Fibroblast of the conjunctiva (primary cell): ENCODE measurements at places on chromosomes 16 and 17.

DNA sequence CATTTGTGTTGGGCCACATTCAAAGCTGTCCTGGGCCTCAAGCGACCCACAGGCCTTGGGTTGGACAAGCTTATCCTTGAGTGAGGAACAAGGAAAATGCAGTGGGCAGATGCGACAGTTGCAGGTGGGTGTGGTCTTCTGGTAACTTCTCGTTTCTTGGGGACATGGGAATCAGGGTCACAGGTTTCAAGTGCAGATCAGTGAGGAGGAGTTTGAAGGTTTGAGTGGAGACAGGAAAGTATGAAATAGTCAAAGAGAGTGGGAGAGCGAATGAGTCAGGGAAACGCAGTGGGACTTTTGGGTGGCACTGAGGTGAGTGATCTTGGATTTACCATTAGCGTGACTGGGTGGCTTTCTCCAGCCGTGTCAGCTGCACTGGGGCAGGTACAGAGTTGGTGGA lies 15.4 kb upstream of the CCL22 start:
- no peak for DNase-seq

DNA sequence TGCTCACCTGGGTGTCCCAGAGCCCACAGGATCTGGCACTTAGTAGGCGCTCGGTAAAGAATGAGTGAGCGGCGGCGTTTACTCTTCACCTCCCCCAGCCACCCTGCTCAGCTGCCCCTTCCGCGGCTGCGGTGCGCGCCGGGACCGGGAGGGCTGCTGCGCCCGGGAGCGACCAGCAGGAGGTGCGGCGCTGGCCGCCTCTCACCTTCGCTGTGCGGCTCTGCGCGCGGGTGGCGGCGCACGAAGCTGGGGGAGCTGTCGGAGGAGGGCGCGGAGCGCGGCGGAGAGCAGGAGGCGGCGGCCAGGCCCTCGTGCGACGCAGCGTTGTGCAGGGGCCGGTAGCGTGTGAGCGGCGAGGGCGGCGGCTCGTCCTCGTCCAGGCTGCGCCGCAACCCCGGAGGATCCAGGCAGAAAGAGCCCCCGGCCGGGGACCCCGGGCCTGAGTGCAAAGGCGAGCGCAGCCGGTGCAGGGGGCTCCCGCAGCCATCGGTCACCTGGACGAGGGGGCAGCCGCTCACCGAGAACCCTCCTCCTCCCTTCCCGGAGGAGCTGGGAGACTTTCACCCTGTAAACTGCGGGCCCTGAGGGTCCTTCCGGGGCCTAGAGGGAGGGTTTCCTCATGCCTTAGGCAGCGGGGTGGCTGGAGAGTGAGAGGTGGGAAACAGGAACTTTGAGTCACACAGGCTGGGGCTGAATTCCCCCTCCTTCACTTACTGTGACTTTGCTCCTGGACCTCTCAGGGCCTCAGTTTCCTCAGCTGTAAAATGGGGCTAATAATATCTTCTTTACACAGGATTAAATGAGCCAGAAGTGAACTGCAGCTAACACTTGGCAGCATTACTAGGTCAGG lies 12.5 kb downstream of the SAMD14 start:
- DNase-seq, result no peak

- no peak for DNase-seq
Observed at GRCh38 chr16:46899443-46900143, 15.4 kb downstream of the GPT2 start.

GRCh38 chr17:49255125-49255524 lies 24.5 kb upstream of the PHOSPHO1 start:
- DNase-seq, result no peak

GRCh38 chr17:65947831-65948230 lies 244.1 kb downstream of the CEP112 start:
- no peak for DNase-seq

GRCh38 chr17:45127207-45127547 lies 5.1 kb downstream of the PLCD3 start:
- DNase-seq, result no peak

DNA sequence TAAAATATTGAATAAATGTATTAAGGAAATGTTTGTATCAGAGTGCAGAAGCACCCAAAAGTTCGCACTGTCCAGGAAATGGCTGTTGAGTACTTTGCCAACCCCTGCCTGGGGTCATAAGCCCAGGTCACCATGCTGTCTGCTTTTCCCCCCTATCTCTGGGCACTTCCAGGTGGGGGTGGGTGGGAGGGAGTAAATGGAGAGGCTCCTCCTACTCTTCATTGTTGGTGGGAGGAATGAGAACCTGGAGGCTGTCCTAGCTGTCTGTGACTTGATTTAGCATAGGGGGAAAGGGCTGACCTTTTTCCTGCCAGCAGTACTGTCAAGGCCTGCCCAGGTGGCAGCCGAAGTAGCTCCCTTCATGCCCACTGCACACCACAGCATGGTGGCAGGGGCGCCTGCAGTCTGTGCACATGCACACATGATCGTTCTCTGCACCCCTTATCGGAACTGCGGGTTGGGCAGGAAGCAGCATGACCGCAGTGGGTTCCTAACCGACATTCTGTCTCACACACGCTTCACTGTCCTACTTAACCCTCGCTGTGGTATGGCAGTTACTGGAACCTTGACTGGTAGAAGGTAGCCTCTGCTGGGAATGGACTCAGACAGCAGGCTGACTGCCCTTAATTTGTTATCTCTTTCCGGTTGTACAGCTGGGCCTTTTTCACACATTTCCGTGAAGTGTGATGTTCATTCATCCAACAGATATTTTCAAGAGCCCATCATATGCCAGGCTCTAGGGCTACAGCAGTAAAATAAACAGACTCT lies 41.5 kb downstream of the LDHD start:
- no peak for DNase-seq

DNA sequence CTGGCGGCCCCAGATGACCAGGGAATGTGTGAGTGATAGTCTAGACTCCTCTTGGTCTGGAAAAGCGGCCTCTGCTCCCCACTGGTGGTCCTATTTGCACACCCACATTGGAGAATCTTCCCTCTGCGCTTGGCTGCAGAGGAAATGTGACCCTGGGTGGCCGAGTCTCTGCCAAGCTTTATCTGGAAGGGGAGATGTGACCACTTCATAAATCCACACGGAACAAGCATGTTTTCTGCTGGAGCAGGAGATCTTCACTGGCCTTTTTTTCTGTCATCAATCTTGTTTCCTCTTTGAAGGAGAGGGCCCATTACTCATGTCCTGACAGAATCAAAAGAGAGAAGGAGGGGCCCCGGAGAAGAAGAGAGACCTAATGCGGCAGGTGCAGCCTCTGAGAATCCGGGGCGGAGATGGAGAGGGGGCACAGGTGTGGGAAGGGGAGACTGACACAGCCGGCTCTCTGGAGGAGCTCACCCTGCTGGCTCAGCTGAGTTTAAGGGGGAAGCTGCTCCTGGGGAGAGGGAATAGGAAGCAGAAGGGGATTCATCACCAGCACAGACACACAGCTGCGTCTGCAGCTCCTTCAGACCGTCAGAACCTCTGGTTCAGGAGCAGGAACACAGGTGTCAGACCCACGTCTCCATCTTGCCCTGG lies 116.3 kb downstream of the SOX9 start:
- DNase-seq, result no peak

- DNase-seq, result no peak
Observed at GRCh38 chr17:10624969-10625368, 32.1 kb downstream of the MYH3 start.

DNA sequence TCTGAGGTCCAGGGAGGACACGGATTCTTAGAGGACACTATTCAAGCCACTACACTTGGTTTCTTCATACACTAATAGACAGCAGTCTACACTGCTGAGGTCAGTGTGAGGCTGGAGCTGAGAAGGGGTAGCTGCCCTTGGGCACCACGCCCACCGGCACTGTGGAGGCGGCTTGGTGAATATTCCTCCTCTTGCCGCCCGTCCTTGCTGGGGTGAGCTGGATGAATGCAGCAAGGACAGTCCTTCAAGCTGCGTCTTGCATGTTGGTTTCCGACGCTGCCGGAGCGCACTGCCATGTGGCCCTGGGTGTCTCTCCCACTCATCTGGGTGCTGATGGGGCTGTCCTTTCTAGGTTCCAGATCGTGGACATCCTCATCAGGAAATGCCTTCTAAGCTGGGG lies 2.6 kb downstream of the ZNF205 start:
- no peak for DNase-seq

- DNase-seq, result no peak
Observed at GRCh38 chr17:50467855-50468303, 801 bp downstream of the CHAD start.
